ENCODE measurements at places on chromosomes 5 and 9.

DNA sequence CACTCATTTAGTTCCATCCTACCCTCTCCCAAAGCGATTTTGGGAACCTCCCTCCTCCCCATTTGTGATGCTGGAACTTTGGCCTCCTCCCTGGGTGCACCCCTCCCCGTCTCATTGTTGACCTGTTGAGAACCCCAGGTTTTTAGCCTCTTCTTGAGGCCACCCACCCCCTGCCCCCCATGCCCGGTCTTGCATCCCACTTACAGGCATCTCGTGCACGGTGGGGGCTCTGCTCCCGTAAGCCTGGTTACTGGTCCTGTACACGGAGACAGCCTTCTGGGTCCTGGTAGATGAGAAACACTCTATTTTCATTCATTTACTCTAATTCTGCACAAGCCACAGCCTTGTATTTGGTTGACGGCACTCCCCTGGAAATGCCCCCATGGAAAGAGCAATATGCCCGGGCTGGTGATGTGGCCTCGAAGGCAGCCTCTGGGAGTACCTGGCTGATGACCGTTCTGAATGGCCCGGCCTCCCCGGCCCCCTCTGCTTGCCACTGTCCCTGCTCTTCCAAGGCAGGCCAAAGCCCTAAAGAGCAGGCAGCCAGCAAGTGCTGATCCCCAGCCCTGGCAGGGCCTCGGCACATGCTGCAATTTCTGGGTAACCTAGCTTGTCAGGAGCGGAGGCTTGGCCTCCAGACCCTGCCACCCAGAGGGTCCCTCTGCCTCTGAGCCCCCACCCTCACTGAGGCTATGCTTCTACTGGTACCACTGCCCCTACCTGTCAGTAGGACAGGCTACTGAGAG, 1.9 kb upstream of the MRPS2 start:
- DNase-seq, result no peak

DNA sequence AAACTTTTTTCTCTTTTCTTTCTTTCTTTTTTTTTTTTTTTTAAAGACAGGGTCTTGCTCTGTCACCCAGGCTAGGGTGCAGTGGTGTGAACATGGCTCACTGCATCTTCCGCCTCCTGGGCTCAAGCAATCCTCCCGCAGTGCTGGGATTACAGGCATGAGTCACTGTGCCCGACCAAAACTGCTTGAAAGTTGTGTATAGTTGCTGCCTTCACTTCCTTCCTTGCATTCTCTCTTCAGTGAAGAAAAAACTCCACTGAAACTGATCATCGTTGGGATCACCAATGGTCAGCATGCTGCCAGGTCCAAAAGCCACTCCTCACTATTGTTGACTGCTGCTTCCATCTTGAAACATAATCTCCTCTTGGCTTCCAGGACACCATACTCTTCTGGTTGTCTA, 66.6 kb upstream of the CTNNA1 start:
- no peak for DNase-seq

DNA sequence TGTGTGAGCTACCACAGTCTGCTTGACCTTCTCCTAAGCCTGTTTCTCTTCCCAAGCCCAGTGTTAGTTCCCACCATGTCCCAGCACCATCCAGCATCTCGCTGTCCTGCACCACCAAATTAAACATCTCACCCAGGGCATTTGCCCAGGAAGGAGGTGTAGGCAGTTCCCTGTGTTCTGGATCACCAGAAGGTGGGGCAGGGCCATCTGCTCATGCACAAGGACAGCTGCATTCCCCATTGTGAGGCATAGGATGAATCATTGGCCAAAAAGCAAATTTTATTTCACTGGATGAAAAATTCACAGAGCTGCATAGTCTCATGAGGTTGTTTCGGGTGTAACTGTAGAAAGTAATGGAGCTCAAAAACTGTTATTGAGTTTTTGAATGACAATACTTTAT, 89.5 kb upstream of the GRIA1 start:
- DNase-seq, result peak; percentile 39

- DNase-seq, result no peak
Observed at GRCh38 chr5:39282561-39282960, 63.2 kb upstream of the FYB1 start.

All from cardiac fibroblast (primary cell).